Frontal cortex (tissue), 4 donors: ENCODE measurements at places on chromosomes 12 and 14. TPM values are rescaled to one million over a fixed set of nuclear protein-coding genes. Genes with fewer than 3 reads are reported as not detected.

PMEL gene
- not detected for total RNA-seq

RPS6KL1 gene
- 23.6 TPM for total RNA-seq

APOLD1 gene
- 20.0 TPM for total RNA-seq

GPRC5A gene
- total RNA-seq = under 0.01 TPM

NANOG gene
- total RNA-seq = not detected

RHOJ gene
- 4.5 TPM for total RNA-seq

CLEC2A gene
- total RNA-seq = not detected

TPPP2 gene
- total RNA-seq = not detected

PPFIA2 gene
- total RNA-seq = 152 TPM

PPHLN1 gene
- total RNA-seq = 82.3 TPM

EIF2S3B gene
- total RNA-seq = 1.6 TPM
